ENCODE measurements at places on chromosomes 12 and 14. TPM values are rescaled to one million over a fixed set of nuclear protein-coding genes. Genes with fewer than 3 reads are reported as not detected.

The TTC9 gene
- total RNA-seq, result 0.83 TPM

The RASSF9 gene
- total RNA-seq, result 1.0 TPM

DNA sequence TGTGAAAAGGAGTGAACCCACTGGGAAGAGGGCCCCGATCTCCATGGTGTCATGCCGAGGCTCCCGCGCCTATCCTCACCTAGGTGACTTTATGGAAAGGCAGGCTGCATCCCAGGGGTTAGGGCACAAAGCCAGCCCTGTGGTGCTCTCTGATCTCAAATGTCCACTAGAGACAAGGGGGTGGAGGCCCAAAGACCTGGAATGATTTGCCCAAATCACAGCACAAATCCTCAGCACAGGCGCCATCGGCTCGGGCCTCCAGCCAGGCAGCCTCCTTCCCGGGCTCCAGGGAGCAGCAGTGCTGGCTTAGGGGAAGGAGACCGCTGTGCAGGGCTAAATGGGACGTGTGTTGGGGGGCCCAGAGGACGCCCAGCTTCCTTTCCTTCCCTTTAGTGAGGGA is 17.6 kb downstream of the CHGA start:
- DNase-seq, result no peak

DNA sequence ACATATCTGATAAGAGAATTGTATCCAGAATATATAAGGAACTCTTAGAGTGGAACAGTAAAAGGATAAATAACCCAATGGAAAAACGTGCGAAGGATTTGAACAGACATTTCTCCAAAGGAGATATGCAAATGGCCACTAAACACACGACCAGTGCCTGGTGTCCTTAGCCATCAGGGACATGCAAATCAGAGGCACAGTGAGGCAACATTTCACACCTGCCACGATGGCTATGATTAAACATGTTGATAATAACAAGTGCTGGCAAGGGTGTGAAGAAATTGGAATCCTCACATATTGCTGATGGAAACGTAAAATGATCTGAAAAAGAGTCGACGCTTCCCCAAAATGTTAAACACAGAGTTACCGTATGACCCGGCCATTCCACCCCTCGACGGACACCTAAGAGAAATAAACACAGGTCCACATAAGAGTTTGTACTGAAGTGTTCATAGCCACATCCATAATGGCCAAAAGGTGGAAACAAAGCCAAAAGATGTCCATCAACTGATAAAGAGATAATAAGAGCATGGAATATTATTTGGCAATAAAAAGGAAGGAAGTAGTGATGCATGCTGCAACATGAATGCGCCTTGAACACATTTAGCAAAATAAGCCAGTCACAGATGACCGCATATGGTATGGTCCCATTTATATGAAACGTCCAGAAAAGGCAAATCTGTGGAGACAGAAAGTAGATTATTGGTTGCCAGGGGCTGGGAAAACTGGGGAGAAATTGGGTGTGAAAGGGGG is 6.3 kb upstream of the TMEM121 start:
- DNase-seq, result no peak

- DNase-seq, result no peak
Observed at GRCh38 chr12:80504389-80505163, 60.5 kb downstream of the PTPRQ start.

The TGFB3 gene
- 9.2 TPM for total RNA-seq

The KLHL33 gene
- total RNA-seq, result not detected

DNA sequence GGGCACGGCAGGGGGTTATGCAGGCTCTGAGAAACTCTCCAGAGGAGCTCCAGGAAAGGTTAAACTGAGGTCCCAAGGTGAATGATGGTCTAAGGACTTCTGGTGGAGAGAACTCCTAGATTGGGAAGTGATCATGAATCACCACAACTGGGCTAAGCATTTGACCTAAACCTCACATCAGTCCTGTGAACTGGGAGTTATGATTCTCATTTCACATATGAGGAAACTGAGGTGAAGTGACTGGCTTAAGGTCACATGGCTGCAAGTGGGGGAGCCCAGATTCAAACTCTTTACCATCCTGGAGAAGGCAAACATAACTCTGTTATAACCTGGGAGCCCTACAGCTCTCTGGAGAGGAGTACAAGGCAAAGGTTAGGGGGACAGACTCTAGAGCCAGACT is 4.2 kb downstream of the RARG start:
- DNase-seq, result no peak

The CHGA gene
- total RNA-seq, result 116 TPM

- DNase-seq, result no peak
Observed at GRCh38 chr14:84857571-84857970, 672.4 kb upstream of the FLRT2 start.

GRCh38 chr14:28603606-28604005 is 163.0 kb upstream of the FOXG1 start:
- no peak for DNase-seq

GRCh38 chr12:45568808-45569207 is 160.7 kb upstream of the ARID2 start:
- no peak for DNase-seq

DNA sequence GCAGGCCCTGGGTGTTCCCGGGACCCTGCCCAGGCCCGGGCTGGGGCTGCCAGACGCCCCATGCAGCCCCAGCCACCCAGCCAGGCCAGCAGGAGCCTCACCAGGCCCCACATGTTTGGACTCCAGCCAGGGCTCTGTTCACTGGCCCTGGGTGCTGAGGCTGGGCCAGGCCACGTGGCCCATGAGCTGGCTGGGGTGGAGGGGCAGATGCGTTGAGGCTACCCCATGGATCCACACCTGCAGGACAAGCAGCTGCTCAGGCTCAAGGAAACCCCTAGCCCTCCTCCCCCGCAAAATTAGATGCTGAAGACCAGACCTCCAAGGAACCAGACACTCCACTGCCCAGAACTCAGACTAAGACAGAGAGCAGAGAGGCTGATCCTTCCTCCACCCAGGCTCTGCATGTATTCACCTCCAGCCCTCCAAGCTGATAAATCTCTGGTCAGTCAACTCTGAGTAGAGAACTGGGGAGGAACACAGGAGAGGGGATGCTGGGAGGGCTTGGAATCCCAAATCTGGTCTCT is 1.6 kb downstream of the CDH24 start:
- no peak for DNase-seq

DNA sequence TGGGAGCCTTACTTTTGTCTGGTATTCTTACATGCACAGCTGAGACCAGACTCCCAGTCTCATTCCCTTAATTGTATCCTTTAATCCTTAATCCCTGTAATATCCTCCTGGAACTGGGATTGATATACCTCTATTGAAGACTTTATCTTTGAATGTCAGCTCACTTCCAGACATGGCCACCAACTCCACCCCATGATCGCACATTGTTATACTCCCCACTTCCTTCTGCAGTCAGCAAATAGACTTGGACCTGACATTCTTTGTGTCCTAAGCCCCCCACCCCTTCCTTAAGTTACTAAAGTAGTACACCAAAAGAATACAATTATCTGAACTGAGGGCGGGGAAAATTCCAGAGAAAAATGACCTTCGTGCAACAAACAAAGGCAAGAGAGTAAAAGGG is 8.6 kb upstream of the OSBPL8 start:
- no peak for DNase-seq

- DNase-seq, result peak; percentile 82
Observed at GRCh38 chr14:70665448-70666360, 24.0 kb downstream of the TTC9 start.

The CRIP2 gene
- 54.2 TPM for total RNA-seq

DNA sequence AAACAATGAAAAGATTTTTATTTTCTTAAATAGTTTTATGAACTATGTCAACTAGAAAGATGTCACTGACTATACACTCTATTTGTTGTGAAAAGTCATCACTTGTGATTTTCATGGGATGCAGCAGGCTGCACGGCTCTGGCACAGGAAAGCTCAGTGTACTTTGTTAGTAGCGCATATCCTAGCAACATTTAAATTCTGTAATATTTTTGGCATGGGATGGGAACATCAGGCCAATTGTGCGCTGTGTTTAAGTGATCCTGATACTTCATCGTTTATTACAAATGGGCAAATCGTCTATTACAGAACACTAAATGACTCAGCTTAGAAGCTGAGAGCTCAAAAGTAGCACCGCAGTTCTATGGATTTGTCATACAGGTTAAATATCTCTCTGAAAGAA is 60.7 kb upstream of the SAV1 start:
- DNase-seq, result no peak

The IRF2BPL gene
- 15.4 TPM for total RNA-seq

DNA sequence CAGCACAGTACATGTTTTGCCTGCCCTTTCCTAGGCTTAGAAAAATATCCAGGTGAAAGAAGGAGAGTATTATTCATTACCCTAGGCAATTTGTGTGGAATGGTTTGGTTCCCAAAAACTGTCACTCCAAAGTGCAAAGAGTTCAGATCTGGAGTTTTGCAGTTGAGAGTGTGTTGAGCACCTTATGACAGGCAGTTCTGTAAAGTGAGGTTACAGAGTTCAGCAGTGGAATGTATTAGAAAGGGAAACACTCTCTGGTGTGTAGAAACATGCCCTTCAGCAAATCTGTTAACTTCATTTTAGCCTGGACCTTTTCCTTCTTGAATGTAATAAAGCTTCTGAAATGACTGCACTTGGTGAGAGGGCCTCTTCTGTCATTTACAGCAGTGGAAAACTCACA is 154.0 kb upstream of the SSTR1 start:
- no peak for DNase-seq

GRCh38 chr12:108689314-108690190 is 41.8 kb downstream of the CORO1C start:
- DNase-seq, result no peak

DNA sequence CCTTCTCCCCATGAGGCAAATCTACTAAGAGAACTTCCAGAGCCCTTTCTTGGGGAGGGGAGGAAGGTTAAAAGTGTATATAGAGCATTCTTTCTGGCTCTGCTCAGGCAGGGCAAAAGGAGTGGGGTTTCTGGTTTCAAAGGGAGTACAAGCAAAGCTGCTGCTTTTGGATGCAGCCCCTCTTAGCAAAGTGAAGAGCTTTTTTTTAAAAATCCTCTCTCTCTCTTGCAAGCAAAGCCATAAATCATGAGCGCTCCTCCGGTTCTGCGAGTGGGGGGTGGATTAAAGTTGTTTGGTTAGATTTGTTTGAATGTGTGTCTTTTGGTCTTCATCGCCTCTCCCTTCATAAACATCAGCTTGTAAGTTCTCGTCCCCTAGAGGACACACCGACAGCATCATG is 546.6 kb upstream of the TBX3 start:
- DNase-seq, result no peak

DNA sequence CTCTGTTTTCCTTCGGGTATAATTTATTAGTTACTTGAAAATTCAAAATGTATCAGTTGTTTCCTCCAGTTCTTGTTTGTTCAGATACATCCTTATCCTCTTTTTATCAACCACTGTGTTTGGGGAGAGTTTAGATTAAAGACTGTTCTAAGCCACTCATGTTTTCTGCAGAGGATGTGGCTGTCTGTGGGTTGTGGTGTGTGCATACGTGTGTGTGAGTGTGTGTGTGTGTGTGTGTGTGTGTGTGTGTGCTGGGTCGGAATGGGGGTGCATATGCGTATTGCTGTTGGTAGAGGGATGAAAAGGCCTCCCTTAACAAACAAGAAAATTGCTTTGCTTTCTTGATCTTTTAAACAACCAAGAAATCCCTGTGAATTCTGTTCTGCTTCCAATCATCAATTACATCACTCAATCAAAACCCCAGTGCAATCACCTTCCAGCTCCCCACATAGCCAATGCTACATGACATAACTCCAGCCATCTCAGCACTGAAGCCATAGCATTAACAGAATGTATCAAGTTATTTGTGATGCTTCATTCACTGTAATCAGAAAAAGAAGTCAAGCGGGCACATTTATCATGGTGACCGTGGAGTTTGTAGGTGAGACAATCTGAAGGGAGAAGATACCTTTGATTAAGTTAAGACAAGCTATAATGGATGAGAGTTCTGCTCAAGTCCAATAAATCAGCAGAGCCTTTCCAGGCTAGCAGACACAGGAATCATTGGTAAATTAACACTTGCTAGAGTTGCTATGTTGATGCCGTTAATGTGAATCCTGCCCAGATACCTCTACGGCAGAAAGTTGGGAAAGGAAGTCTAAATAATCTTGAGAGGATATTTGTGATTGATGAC is 131.9 kb downstream of the RMST start:
- no peak for DNase-seq

- DNase-seq, result no peak
Observed at GRCh38 chr14:53551862-53552261, 398.7 kb upstream of the DDHD1 start.

DNA sequence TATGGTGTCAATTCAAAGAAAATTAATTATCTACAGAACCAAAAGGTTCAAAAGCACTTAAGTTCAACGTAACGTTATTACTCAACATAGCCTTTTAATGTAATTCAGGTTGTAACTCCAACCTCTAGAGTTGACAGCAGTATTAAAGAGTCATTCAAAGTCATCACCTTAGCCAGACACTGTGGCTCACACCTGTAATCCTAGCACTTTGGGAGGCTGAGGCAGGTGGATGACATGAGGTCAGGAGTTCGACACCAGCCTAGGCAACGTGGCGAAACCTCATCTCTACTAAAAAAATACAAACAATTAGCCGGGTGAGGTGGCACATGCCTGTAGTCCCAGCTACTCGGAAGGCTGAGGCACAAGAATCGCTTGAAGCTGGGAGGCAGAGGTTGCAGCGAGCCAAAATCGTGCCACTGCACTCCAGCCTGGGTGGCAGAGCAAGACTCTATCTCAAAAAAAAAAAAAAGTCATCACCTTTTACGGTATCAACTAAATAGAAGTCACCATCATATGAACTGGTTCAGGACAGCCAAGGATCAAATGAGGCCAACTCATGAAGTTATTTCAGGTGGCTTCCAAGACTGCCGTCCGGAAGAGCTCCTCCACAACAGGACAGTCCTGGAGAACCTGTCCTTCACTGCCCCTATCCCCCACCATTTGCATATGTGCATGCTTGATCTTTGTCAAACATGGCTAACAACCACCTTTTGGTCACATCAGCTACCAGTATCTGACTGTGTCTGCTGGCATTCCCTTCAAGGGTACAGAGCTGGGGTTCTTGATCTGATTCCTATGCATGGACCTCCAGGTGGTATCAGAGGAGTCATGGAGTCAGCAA is 4.2 kb downstream of the PPTC7 start:
- DNase-seq, result no peak

DNA sequence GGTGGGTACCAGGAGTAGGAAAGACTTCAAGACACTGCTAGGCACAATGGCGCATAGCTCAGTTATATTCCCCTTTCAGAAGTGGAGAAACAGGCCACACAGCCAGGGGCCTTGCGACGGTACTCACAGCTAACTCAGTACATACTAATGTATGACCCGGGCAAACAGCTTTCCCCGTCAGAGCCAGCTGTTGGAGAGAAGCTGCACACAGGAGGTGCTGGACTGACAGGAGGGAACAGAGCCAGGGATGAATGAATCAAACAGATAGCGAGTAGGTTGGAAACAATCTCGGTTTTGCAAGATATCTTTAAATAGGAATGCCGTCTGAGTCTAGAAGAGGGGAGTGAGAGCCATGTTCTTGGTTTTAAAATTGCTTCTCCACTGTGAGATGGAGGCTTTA is 45.5 kb downstream of the PRIMA1 start:
- DNase-seq, result no peak
